ENCODE measurements at places on chromosomes 1 and 21. TPM values are rescaled to one million over a fixed set of nuclear protein-coding genes. Genes with fewer than 3 reads are reported as not detected.

Gene CD84
- polyA plus RNA-seq: 1.2 TPM

Gene SMIM1
- polyA plus RNA-seq: 2.8 TPM

Gene RYR2
- 9.7 TPM for polyA plus RNA-seq

Gene CAPN9
- polyA plus RNA-seq: 1.1 TPM

Gene FCGR3A
- polyA plus RNA-seq: 3.9 TPM

Gene BMP8A
- 0.67 TPM for polyA plus RNA-seq

DNA sequence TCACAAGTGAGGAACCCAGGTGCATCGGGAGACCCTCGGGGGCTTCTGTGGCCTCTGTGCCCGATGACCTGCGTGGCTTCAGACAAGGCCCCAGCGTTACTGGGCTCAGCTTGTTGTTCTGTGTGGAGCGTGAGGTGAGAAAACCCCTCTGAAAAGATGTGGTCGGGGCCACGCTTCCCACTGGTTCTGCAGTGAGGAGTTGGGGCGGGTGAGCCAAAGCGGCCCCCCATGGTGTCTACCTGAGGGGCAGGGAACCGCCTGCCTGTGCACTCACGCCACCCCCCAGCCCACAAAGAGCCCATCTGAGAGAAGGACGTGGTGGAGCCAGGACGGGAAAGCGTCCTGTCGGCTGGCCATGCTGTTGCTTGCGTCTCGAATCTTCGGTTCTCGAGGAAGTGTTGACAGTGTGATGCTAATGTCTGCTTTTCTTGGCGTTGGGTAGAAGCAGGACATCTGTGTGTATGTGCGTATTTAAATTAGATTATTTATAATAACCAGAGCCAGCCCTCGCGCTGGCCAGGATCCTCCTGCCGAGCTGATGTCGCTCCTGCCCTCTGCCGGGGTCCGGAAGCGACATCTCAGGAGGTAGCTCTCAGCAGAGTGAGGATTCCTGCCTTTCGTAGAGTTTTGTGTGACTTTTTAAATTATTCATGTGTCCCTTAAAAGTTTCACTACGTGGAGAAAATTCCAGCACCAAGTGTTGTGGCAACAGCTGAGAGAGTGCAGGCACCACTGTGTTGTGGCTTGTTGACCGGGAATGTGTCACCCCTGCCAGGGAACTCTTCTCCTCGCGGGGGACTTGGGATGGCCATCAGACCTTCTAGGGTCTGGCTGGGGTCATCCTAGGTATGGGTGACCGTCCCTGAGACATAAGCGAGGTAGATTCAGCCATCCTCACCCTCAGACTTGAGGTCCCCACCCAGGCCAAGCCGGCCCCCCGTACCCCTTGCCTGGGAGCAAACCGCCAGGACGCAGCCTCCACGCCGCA lies 15.3 kb downstream of the TMEM201 start:
- DNase-seq: peak; percentile 61

- no peak for DNase-seq
Observed at GRCh38 chr1:40663324-40664166, 1.9 kb downstream of the RIMS3 start.

DNA sequence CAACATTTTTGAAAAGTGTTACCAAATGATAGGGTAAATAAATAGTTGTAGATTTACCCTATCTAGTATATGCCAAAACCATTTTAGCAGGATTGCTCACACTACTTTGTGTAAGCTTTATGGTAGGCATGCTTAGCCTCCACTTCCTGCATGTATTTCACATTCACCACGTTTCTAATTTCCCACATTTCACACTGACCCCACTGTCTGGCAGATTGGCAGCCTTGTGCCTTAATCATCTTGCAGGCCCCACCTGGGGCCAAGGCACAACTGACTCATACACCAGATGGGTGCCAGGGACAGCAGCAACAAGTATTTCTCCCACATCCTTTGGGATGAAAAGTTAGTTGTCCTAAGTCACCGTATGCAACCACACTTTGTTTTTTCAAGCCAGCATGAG lies 21.2 kb upstream of the CENPF start:
- no peak for DNase-seq

DNA sequence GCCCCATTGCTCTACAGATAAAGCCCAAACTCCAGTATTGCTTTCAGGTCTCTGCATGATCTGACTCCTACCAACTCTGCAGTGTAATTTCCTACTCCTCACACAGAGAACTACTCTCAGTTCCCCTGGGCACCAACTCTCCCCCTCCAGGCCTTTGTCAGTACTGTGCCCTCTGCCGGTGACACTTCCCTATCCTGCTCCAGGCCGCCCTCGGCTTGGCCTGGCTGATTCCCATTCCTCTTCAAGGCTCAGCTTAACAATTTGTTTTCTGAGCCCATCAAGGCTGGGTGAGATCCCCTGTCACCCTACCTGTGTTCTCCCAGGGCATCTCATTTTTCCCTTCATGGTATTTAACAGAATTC lies 2.6 kb downstream of the SLAMF8 start:
- no peak for DNase-seq

GRCh38 chr1:48916130-48917069 lies 139.7 kb upstream of the BEND5 start:
- DNase-seq: no peak

- DNase-seq: no peak
Observed at GRCh38 chr1:72197786-72198185, 84.6 kb downstream of the NEGR1 start.

DNA sequence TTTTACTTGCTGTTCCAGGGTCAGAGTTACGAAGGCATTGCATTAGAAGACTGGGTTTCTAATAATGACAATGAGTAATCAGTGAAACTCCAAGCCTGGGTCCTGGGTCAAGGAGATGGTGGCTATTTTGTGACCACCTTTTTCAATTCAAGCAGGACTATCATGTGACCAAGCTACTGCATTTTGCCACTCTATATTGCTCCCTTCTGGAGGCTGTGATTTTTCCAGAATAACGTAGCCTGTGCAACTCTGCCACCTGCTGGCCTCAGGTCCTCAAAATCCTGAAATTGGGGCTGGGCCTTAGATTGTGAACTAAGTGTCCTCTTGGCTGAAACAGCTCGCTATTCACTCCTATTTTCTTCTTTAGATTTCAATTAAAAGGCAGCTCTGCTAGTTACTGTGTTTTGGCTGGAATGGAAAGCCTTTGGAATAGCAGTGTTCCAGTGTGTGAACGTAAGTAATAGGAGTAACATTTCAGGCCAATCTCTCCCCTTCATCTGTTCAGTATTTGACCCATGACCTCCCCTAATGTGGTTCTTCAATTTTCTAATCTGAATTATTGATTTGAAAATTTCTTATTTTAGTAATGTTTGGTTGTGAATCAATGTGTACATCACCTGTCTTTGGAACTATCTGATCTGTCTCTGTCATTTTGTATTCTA lies 52.9 kb upstream of the CD46 start:
- peak; percentile 8 for DNase-seq

- DNase-seq: no peak
Observed at GRCh38 chr1:21272540-21272939, 17.7 kb downstream of the ECE1 start.

GRCh38 chr1:223228931-223229528 lies 86.0 kb upstream of the TLR5 start:
- DNase-seq: no peak

DNA sequence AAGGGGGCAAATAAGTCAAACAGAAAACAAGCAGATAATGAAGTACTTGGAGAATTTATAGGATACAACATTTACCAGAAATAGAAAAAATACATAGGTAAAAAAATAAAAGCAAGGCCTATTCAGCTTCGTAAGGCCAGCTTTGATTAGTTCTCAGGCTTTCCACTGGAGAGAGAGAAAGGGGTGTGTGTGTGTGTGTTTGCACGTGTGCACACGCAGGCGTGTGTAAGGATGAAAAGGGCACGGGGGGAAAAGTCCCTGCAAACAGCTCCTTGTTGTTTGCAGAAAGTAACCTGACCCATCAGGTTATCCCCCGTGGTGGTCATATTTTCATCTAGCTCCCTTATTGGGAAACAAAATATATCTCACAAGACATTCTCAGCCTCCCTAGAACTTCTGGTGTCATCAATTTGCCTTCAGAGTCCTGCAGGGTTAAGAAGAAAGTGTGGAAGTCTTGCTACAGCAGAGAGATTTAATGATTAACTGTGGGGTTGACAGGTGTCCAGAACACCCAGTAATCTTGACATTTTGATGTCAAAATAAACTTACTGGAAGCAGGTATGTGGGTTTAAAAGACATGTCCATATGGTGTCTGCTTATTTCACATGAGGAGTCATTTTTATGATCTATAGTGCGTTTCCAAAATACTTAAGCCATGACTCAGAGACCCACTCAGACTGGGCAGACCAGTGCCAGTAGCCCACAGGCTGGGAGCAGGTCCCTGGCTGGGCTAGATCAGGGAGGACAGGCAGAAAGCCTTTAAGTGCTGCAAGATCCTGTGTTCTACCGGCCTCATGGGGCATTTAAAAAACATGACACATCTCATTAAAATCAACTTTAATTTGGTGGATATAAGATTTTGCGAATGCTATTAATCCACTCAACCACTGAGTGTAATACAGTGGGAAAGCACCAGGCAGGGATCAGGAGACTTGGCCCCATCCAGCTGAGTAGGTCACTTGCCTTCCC lies 487.6 kb upstream of the CAMK1G start:
- no peak for DNase-seq

GRCh38 chr1:62196086-62196690 lies 1.5 kb downstream of the L1TD1 start:
- DNase-seq: no peak

DNA sequence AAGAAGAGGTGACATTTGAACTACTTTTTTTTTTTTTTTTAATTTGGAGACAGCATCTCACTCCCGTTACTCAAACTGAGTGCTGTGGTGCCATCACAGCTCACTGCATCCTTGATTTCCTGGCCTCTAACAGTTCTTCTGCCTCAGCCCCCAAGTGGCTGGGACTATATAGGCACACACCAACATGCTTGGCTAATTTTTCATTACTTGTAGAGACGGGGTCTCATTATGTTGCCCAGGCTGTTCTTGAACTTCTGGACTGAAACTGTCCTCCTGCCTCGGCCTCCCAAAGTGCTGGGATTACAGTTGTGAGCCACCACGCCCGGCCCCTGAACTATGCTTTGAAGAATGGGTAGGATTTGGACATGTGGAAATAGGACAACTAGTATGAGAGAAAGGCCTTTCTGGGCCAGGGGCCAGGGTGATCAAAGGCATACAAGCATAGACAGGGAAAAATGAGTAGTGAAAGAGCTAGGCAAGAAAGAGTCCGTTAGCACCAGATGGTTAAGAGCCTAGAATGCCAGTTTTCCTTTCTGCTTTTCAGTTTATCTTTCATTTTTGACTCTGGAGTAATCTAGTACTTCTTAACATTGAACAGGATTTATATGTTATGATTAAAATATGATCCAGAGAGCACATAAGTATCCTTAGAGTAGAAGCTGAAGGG lies 6.3 kb downstream of the RABGAP1L start:
- no peak for DNase-seq

GRCh38 chr1:98045211-98045766 lies 124.5 kb upstream of the DPYD start:
- DNase-seq: no peak

DNA sequence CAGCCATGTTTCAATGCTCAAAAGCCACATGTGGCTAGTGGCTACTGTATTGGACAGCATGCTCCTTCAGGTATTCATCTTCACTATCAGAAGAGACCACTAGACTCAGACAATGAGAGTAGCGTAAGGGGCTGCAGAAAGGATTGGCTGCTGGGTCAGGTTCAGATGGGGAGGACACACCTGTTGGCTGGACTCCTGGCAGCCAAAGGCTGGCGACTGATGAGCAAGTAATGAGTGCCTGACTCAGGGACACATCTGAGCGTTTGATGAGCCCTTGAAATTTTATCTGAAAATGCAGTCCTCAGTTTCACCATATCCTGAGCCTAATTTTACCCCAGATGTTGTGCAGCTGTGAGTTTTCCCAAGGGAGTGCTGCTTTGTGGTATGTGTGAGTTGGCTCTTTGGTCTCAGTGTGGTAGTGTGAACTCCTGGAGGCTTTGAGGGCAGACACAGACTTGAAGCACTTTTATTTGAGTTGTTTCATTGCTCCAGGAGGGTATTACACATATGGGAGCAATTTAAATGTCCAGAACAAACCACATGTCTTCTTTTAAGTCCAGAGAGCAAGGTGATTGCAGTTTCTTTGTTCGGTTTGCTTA lies 9.6 kb downstream of the ST6GALNAC3 start:
- no peak for DNase-seq

GRCh38 chr1:110637475-110637874 lies 31.3 kb upstream of the KCNA2 start:
- DNase-seq: no peak

DNA sequence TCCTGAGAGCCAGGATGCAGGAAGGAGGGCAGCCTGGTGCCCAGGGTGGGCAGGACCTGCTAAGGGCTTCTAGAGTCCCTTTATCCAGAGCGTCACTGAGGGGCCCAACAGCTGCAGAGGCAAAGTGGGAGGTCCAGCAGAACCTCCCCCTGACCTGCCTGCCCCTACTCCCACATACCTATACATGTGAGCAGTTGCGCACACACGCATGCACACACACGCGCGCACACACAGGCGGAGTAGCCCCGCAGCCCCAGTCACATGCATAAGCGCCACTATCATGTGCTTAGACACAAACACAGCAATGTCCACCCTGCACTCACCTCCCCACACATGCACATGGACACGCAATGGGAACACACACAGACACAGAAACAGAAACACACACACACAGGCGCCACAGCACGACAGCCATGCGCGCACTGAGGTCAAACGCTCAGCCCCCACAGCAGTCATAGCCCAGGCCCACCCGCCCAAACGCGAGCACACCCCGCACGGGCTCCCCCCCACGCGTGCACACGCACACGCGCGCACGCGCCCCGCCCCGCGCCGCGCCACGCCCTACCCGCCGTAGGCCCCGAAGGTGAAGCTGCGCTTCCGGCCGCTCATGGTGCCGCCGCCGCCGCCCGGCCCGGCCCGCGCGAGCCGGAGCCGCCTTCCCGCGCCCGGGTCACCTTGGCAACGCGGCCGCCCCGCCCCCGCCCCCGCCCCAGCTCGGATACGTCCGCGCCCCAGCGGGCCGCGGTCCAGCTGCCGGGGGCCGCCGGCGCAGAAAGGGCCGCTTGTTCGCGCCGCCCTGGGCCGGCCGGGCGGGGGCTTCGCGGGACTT lies 17.7 kb downstream of the RAP1GAP start:
- no peak for DNase-seq

GRCh38 chr1:84997667-84998600 lies 1.0 kb upstream of the MCOLN2 start:
- DNase-seq: no peak

DNA sequence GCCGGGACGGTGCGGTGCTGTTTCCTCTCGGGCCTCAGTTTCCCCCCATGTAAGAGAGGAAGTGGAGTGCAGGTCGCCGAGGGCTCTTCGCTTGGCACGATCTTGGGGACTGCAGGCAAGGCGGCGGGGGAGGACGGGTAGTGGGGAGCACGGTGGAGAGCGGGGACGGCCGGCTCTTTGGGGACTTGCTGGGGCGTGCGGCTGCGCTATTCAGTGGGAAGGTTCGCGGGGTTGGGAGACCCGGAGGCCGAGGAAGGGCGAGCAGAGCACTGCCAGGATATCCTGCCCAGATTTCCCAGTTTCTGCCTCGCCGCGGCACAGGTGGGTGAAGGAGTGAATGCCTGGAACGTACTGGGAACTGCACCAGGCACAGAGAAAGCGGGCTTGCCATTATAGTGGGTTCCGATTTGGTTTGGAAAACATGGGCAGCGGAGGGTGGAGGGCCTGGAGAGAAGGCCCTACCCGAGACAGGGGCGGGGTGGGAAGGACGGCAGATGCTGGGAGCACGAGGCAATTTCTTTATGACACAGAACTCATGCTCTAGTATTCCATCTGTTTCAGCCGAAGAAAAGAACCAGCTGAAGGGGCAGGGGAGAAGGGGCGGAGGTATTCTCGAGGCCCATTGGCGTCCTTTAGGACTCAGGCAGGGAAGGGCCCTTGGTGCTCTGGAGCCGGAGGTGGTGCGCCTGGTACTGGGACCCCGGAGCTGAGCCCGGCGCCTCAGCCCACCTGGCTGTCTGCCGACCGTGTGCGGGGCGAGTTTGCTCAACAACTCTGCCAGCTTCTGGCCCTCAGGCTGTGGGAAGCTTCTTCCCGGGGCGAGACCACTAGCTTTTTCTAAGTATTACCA lies 960 bp downstream of the PCSK9 start:
- no peak for DNase-seq

Data from right lung (tissue), 10 donors.